Stimulated activated CD4-positive, alpha-beta T cell treated with anti-CD3 and anti-CD28 coated beads, Interleukin-4, amount 100 ng/mL, for 48 hours (primary cell): ENCODE measurements at places on chromosomes 3 and 15.

- no peak for DNase-seq
These were observed 117.7 kb downstream of the PTPRG start for GRCh38 chr3:61679026-61679425.

GRCh38 chr3:32224016-32224516 is 14.4 kb upstream of the CMTM8 start:
- DNase-seq, result no peak

GRCh38 chr3:130963878-130964277 is 62.7 kb downstream of the ASTE1 start:
- DNase-seq, result no peak

- DNase-seq, result peak; percentile 34
These were observed 141.9 kb upstream of the SMAD3 start for GRCh38 chr15:66923438-66923881.

GRCh38 chr3:81468391-81468790 is 293.1 kb downstream of the GBE1 start:
- DNase-seq, result no peak

GRCh38 chr3:141334627-141335250 is 33.6 kb upstream of the ZBTB38 start:
- no peak for DNase-seq

GRCh38 chr3:64491843-64492242 is 196.0 kb downstream of the ADAMTS9 start:
- no peak for DNase-seq
